ENCODE measurements at places on chromosomes 3 and 15.

DNA sequence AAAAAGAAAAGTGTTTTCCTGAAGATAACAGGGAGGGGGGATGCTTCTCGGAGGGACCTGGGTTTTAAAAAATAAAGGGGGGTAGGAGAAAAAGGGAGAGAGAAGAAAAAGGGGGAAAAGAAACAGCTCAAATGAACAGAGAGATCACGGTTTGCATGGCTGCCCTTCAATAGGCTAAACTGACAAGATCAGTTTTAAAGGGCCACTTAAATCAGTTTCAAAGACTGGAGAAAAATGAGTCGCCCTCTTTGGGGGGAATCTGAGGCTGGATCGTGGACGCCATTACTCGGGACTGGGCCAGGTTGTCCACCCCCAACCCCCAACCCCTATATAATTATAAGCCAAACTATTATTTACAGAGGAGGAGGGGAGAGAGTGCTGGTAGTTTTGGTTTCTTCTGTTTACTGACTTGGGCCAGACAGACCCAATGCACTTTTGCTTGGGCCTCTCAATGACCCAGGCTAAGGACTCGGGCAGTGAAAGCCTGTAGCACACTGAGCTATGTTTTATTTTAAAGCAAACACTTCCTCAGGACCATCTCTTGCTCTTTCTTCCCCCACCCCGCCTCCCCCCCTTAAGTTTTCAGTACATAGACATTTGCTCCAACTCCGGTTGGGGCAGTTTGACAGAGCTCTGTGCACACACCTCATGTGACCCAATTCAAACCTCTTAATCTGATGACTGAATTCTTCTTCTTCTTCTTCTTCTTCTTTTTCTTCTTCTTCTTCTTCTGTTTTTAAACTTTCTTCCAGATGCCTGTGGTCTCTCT, 6.3 kb downstream of the NR2F2 start:
- peak; percentile 31 for DNase-seq

- no peak for DNase-seq
Measured at GRCh38 chr3:170560296-170560695, 25.6 kb downstream of the SLC7A14 start.

GRCh38 chr15:58622877-58623276, 126.6 kb downstream of the ADAM10 start:
- no peak for DNase-seq

DNA sequence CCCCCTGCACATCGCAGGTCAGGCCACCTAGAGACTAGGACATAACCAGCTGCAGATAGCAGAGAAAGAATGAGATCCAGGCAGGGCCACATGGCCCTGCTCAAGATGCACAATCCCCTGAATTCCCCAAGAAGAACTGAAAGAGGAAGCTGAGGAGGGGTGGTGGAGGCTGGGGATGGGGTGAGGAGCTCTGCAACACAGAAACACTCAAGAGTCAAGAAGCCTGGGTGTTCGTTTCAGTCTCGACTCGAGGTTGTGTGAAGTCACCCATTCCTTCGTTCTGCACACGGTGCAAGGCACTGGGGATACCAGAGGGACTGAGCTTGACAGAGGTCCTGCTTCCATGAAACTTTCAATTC, 62.0 kb downstream of the TLE3 start:
- DNase-seq: no peak

- no peak for DNase-seq
Measured at GRCh38 chr3:37768107-37768809, 93.4 kb upstream of the CTDSPL start.

- no peak for DNase-seq
Measured at GRCh38 chr15:34339946-34340345, 2.4 kb upstream of the SLC12A6 start.

DNA sequence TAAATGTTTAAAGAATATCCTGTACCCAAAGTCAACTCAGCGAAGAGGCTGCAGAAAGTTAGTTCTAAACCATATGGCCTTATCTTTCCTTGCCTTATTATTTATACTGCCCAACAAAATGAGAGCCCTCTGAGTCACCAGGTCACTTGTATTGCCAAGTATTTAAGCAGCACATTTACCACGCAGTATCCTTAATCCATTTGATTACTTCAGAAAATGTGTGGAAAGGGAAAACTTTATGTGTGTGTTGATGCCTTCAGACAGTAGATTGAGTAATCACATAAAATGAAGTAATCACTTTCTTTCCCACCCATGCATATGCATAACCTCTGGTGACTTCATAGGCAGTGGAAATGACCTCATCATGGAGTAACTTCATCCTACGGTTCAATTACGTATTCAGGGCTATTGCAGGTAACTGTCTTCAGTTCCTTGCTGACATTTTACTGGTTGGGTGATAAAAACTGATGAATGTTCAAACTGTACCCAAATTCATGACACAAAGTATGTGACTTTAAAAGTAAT, 7.5 kb upstream of the CADPS start:
- DNase-seq: peak; percentile 51

- DNase-seq: peak; percentile 80
Measured at GRCh38 chr3:136893848-136894443, 31.9 kb downstream of the NCK1 start.
